ENCODE measurements at places on chromosomes 4 and X.

DNA sequence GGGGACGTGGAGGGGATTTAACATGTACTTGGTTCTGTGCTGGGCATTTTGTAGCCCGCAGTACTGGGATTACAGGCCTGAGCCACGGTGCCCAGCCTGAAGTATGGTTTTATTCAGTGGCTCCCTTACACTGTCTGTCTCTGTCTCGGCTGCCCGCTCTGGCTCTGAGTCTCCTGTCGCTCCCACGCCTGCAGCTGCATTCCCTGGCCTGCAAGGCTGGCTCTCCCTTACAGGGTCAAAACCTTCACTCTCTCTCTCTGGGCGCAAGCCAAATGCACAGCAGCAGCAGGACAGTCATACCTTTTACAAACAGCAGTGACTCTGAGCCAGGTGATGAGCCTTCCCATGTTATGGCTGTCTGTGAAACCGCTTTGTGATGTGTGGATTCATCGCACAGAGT, 72.1 kb downstream of the HTRA3 start:
- no peak for DNase-seq

GRCh38 chr4:25182937-25183336, 22.7 kb upstream of the SEPSECS start:
- no peak for DNase-seq

- no peak for DNase-seq
These were observed 20.2 kb downstream of the PPA2 start for GRCh38 chr4:105453550-105454205.

GRCh38 chr4:163484906-163485305, 9.6 kb upstream of the TMA16 start:
- peak; percentile 8 for DNase-seq

- DNase-seq = no peak
These were observed 28.2 kb downstream of the SH3TC1 start for GRCh38 chr4:8227201-8227770.

Measured in stimulated activated CD8-positive, alpha-beta memory T cell treated with anti-CD3 and anti-CD28 coated beads, Interleukin-15, amount 100 ng/mL, for 48 hours (primary cell).